K562 (cell line): ENCODE measurements at places on chromosomes 5 and 9. TPM values are rescaled to one million over a fixed set of nuclear protein-coding genes. Genes with fewer than 3 reads are reported as not detected.

MYOT gene
- not detected in 2 replicates for polyA plus RNA-seq

AGGF1 gene
- polyA plus RNA-seq = 10.0 and 12.4 TPM in 2 replicates

PCDHA1 gene
- not detected in 2 replicates for polyA plus RNA-seq

N4BP3 gene
- 4.0 and 4.7 TPM in 2 replicates for polyA plus RNA-seq

FOXD4 gene
- 0.81 and 1.6 TPM in 2 replicates for polyA plus RNA-seq

NSD1 gene
- 12.4 and 15.8 TPM in 2 replicates for polyA plus RNA-seq

RETREG1 gene
- not detected in 2 replicates for polyA plus RNA-seq

C9orf57 gene
- not detected in 2 replicates for polyA plus RNA-seq

ADAMTS16 gene
- not detected in 2 replicates for polyA plus RNA-seq

PHF24 gene
- 0.01 TPM in 1 of 2 replicates, not detected in the other for polyA plus RNA-seq

ADGRD2 gene
- not detected in 2 replicates for polyA plus RNA-seq

SCGB3A2 gene
- not detected in 2 replicates for polyA plus RNA-seq

SLC34A3 gene
- polyA plus RNA-seq = not detected in 2 replicates

CAMK4 gene
- not detected in 2 replicates for polyA plus RNA-seq

C5 gene
- polyA plus RNA-seq = 0.27 and 0.81 TPM in 2 replicates

MAMDC2 gene
- not detected in 2 replicates for polyA plus RNA-seq

ABCA1 gene
- polyA plus RNA-seq = not detected in 2 replicates

PFN3 gene
- polyA plus RNA-seq = not detected in 2 replicates

PAEP gene
- polyA plus RNA-seq = 0.70 and 0.90 TPM in 2 replicates

PCDH1 gene
- 1.4 and 1.6 TPM in 2 replicates for polyA plus RNA-seq

GMCL2 gene
- polyA plus RNA-seq = not detected in 2 replicates

NR2F1 gene
- polyA plus RNA-seq = not detected in 2 replicates

GRIA1 gene
- polyA plus RNA-seq = not detected in 2 replicates

CTXN3 gene
- polyA plus RNA-seq = not detected in 2 replicates

SAXO1 gene
- polyA plus RNA-seq = not detected in 2 replicates

OTP gene
- 0.04 and 0.05 TPM in 2 replicates for polyA plus RNA-seq

C7 gene
- not detected in 2 replicates for polyA plus RNA-seq

PITX1 gene
- 58.7 and 64.6 TPM in 2 replicates for polyA plus RNA-seq

UBE2QL1 gene
- polyA plus RNA-seq = not detected in 2 replicates

FGF1 gene
- polyA plus RNA-seq = not detected in 2 replicates

CNTNAP3 gene
- polyA plus RNA-seq = 0.04 and 0.09 TPM in 2 replicates

LMBRD2 gene
- polyA plus RNA-seq = 7.5 and 10.6 TPM in 2 replicates

TRIM36 gene
- 0.28 and 0.54 TPM in 2 replicates for polyA plus RNA-seq

PCDHGB4 gene
- polyA plus RNA-seq = not detected in 2 replicates

MAN1B1 gene
- polyA plus RNA-seq = 29.6 and 33.6 TPM in 2 replicates

ENTPD8 gene
- 0.20 TPM in 1 of 2 replicates, not detected in the other for polyA plus RNA-seq

ADRB2 gene
- polyA plus RNA-seq = 0.07 and 0.09 TPM in 2 replicates

CMYA5 gene
- 0.16 and 1.1 TPM in 2 replicates for polyA plus RNA-seq

SLC25A2 gene
- not detected in 2 replicates for polyA plus RNA-seq

EPB41L4A gene
- 0.11 and 0.16 TPM in 2 replicates for polyA plus RNA-seq

FYB1 gene
- polyA plus RNA-seq = 7.4 and 8.0 TPM in 2 replicates

PCDHB11 gene
- not detected in 2 replicates for polyA plus RNA-seq

HRH2 gene
- polyA plus RNA-seq = not detected in 2 replicates

PCA3 gene
- not detected in 2 replicates for polyA plus RNA-seq

PCDHA7 gene
- not detected in 2 replicates for polyA plus RNA-seq

RNF183 gene
- polyA plus RNA-seq = 0.08 and 0.11 TPM in 2 replicates

DOK3 gene
- 16.9 and 23.0 TPM in 2 replicates for polyA plus RNA-seq
